Kidney (tissue), 22 donors: ENCODE measurements at places on chromosomes 5 and 9. TPM values are rescaled to one million over a fixed set of nuclear protein-coding genes. Genes with fewer than 3 reads are reported as not detected.

GALNT12 gene
- 10.8 TPM for total RNA-seq

ALDH1A1 gene
- total RNA-seq: 191 TPM

GRM6 gene
- total RNA-seq: not detected

IL3 gene
- total RNA-seq: not detected

MARVELD2 gene
- 41.2 TPM for total RNA-seq

PRR7 gene
- 5.5 TPM for total RNA-seq

SLC34A1 gene
- total RNA-seq: 0.91 TPM

AIF1L gene
- 397 TPM for total RNA-seq

PLEKHG4B gene
- 0.13 TPM for total RNA-seq

DNAJC21 gene
- total RNA-seq: 45.0 TPM

GABRG2 gene
- total RNA-seq: not detected

ADGRD2 gene
- total RNA-seq: not detected

OR13C4 gene
- total RNA-seq: not detected

CDC23 gene
- 28.3 TPM for total RNA-seq

NADK2 gene
- 27.9 TPM for total RNA-seq

FGF18 gene
- 1.8 TPM for total RNA-seq

PCDHGA12 gene
- 4.0 TPM for total RNA-seq

DMRT3 gene
- total RNA-seq: not detected

SCGB3A2 gene
- total RNA-seq: not detected

PCDHA13 gene
- total RNA-seq: 1.8 TPM

MELK gene
- 1.1 TPM for total RNA-seq

ANKRD20A1 gene
- 4.2 TPM for total RNA-seq

LMX1B gene
- total RNA-seq: 0.57 TPM

HAPLN1 gene
- 0.19 TPM for total RNA-seq

CERCAM gene
- 25.5 TPM for total RNA-seq

PLAC8L1 gene
- total RNA-seq: not detected

ARL14EPL gene
- not detected for total RNA-seq

NIPSNAP3A gene
- 27.9 TPM for total RNA-seq

PGGT1B gene
- total RNA-seq: 51.1 TPM

CTXN3 gene
- total RNA-seq: 0.35 TPM

CARTPT gene
- not detected for total RNA-seq

ORM1 gene
- total RNA-seq: not detected

PRDM9 gene
- not detected for total RNA-seq

VCAN gene
- total RNA-seq: 226 TPM

TICAM2 gene
- 7.6 TPM for total RNA-seq

CD14 gene
- 68.8 TPM for total RNA-seq

BTNL8 gene
- total RNA-seq: 0.19 TPM

ADAMTSL2 gene
- 32.1 TPM for total RNA-seq

NFIB gene
- total RNA-seq: 112 TPM

GPR150 gene
- 0.16 TPM for total RNA-seq

PHYHD1 gene
- 59.0 TPM for total RNA-seq

CLIC3 gene
- total RNA-seq: 4.0 TPM

PRSS3 gene
- total RNA-seq: 0.79 TPM
